Activated CD8-positive, alpha-beta T cell treated with anti-CD3 and anti-CD28 coated beads, Interleukin-2, amount 10 ng/mL, durations not matched to agents 7 days and 5 days (primary cell): ENCODE measurements at places on chromosomes 7 and 10. TPM values are rescaled to one million over a fixed set of nuclear protein-coding genes. Genes with fewer than 3 reads are reported as not detected.

ANXA8 gene
- not detected for total RNA-seq

- H3K36me3 ChIP-seq = peaks cover 6% of the 10 kb centered on the region
- H3K4me1 ChIP-seq = peaks cover 26% of the 10 kb centered on the region
- no peak for DNase-seq
- peak overlapping the region; percentile 51 for H3K4me3 ChIP-seq
- H3K27ac ChIP-seq = peak overlapping the region; percentile 86
- peaks cover 15% of the 10 kb centered on the region for H3K27me3 ChIP-seq
Measured at GRCh38 chr7:148563583-148564274, 26.8 kb upstream of the C7orf33 start.

- no peak overlapping the region for H3K4me3 ChIP-seq
- peaks cover 2% of the 10 kb centered on the region for H3K27me3 ChIP-seq
- DNase-seq = no peak
- no peaks in the 10 kb centered on the region for H3K36me3 ChIP-seq
- H3K4me1 ChIP-seq = no peaks in the 10 kb centered on the region
- H3K27ac ChIP-seq = no peak overlapping the region
Measured at GRCh38 chr7:75584354-75584753, 92.2 kb downstream of the SPDYE5 start.

DNA sequence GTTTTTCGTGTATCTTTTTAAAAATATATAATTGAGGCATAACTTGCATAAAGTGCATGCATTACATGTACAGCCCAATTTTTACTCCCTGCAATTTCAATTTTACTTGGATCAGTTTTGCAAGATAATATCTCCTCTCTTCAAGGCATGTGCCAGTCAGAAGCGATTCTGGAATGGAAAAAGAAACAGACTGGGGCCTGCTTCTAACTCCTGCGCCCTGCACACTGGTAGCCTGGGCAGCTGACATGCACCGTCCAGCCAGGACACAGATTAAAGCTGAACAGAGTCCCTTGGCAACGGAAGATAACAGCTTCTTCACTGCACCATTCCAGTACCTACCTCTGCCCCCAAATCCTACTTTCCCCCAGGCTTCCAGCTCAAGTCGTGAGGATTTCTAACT, 182.1 kb downstream of the FAM107B start:
- H3K27ac ChIP-seq = no peak overlapping the region
- no peaks in the 10 kb centered on the region for H3K27me3 ChIP-seq
- no peak for DNase-seq
- peaks cover 77% of the 10 kb centered on the region for H3K4me1 ChIP-seq

LIPK gene
- total RNA-seq = not detected

ADRA2A gene
- total RNA-seq = not detected

DNA sequence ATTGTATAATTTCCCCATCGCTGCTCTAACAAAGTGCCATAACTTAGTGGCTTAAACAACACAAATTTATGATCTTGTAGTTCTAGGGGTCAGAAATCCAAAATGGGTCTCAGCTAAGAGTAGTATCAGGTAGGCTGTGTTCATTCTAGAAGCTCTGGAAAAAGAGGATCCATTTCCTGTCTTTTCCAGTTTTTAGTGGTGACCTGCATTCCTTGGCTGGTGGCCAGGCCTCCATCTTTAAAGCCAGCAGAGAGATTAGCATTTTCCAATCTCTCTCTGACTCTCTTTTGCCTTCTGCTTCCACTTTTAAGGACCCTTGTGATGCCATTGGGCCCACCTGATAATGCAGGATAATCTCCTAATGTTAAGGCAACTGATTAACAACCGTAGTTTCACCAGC, 41.0 kb upstream of the C10orf120 start:
- H3K27ac ChIP-seq = no peak overlapping the region
- H3K4me1 ChIP-seq = no peaks in the 10 kb centered on the region
